ENCODE measurements at places on chromosomes 3 and 15. TPM values are rescaled to one million over a fixed set of nuclear protein-coding genes. Genes with fewer than 3 reads are reported as not detected.

The NOX5 gene
- total RNA-seq = not detected

GRCh38 chr15:77753281-77753873 lies 120.7 kb upstream of the LINGO1 start:
- no peak for DNase-seq
- no peak overlapping the region for H3K27ac ChIP-seq
- no peaks in the 10 kb centered on the region for H3K27me3 ChIP-seq
- H3K36me3 ChIP-seq = no peaks in the 10 kb centered on the region

- no peak overlapping the region for H3K27ac ChIP-seq
- no peaks in the 10 kb centered on the region for H3K36me3 ChIP-seq
- no peaks in the 10 kb centered on the region for H3K27me3 ChIP-seq
- no peaks in the 10 kb centered on the region for H3K4me1 ChIP-seq
These were observed 65.9 kb upstream of the LCTL start for GRCh38 chr15:66631616-66632263.

The PPIP5K1 gene
- total RNA-seq = 26.9 TPM

DNA sequence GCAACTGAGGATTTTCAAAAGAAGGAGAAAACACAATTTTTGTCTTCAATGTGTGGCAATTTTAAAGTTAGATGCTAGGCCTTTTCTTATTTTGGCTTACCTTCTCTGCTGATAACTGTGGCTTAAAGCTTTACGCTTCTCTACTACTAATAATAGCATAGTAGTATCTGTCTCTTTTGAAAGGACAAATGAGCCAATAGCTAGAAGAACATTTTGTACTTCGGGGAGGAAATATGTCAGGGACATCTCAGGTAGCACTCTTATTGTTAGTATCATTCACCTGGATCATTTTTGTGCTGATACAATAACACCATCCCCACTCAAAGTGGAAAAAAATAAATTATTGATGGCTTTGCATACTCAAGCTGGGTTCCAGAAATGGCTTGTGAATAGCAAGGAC lies 586.1 kb upstream of the TBL1XR1 start:
- H3K27me3 ChIP-seq = no peaks in the 10 kb centered on the region
- no peak for DNase-seq
- no peak overlapping the region for H3K27ac ChIP-seq
- peaks cover 15% of the 10 kb centered on the region for H3K4me1 ChIP-seq
- H3K4me3 ChIP-seq = no peak overlapping the region

DNA sequence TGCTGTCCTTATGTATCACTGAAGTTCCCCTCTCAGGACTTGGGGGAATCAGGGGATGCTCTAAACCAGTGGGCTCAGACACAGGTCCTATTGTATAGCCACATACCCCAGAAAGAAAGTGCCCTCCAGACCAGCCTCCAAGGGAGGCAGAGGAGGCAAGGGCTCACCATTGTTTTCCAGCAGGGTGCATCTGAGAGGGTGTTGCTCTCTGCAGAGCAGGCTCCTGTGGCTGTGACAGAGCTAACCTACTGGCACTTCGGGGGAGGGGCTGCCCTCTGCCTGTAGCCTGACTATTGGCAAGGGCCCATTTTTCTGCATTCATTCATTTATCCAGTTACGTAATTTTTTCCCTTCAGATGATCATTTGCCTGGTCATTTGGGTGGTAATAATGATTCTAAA lies 39.9 kb downstream of the EEFSEC start:
- no peak overlapping the region for H3K4me3 ChIP-seq
- H3K27me3 ChIP-seq = no peaks in the 10 kb centered on the region
- H3K4me1 ChIP-seq = no peaks in the 10 kb centered on the region
- DNase-seq = no peak

The CXCR6 gene
- 5.8 TPM for total RNA-seq

GRCh38 chr3:176916777-176917176 lies 280.5 kb downstream of the TBL1XR1 start:
- DNase-seq = no peak
- H3K36me3 ChIP-seq = no peaks in the 10 kb centered on the region
- H3K4me1 ChIP-seq = no peaks in the 10 kb centered on the region
- H3K4me3 ChIP-seq = no peak overlapping the region
- H3K27ac ChIP-seq = no peak overlapping the region

The SLC12A1 gene
- not detected for total RNA-seq

DNA sequence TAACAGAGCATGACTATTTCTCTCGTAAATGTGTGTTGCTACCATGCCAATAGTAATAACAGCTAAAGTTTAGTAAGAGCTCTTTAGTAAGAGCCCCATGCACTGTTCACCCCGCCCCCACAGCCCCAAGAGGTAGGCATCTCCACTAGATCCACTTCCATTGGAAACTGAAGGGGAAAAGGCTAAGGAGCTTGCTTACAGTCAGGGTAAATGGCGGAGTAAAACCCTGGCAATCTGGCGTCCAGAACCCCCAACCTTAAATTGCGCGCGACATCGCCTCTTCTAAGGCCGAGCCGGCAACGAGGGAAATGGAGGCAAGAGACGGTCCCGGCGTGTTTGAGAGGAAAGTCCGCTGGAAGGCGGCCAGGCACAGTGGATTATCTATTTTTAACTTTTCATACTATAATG lies 654 bp upstream of the C3orf38 start:
- no peaks in the 10 kb centered on the region for H3K36me3 ChIP-seq
- peak overlapping the region; percentile 98 for H3K4me3 ChIP-seq
- no peaks in the 10 kb centered on the region for H3K27me3 ChIP-seq
- DNase-seq = no peak

- H3K27ac ChIP-seq = no peak overlapping the region
- no peaks in the 10 kb centered on the region for H3K36me3 ChIP-seq
- no peak overlapping the region for H3K4me3 ChIP-seq
- no peaks in the 10 kb centered on the region for H3K27me3 ChIP-seq
These were observed 28.1 kb downstream of the ARNT2 start for GRCh38 chr15:80432345-80432702.

DNA sequence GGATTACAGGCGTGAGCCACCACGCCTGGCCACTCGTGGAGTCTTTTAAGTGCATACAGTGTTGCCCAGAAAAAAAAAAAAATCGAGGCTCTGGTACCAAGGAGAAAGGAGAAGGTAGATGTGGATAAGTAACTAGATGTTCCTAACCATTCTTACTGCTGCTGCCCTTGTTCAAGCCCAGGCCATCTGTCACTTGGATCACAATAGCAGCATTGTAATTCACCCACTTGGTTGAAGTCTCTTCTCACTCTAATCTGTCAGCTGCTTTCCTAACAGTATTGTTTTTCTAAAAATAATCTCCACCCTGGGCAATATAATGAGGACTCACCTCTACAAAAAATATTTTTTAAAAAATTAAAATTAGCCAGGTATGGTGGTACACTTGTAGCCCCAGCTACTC lies 58.0 kb upstream of the CRTC3 start:
- no peaks in the 10 kb centered on the region for H3K4me1 ChIP-seq
- no peaks in the 10 kb centered on the region for H3K27me3 ChIP-seq
- no peak overlapping the region for H3K4me3 ChIP-seq
- H3K27ac ChIP-seq = no peak overlapping the region
- peaks cover 49% of the 10 kb centered on the region for H3K36me3 ChIP-seq

GRCh38 chr15:53296603-53297002 lies 462.9 kb downstream of the WDR72 start:
- H3K4me1 ChIP-seq = no peaks in the 10 kb centered on the region
- no peaks in the 10 kb centered on the region for H3K36me3 ChIP-seq
- H3K4me3 ChIP-seq = no peak overlapping the region
- DNase-seq = no peak
- no peak overlapping the region for H3K27ac ChIP-seq
- H3K27me3 ChIP-seq = no peaks in the 10 kb centered on the region

DNA sequence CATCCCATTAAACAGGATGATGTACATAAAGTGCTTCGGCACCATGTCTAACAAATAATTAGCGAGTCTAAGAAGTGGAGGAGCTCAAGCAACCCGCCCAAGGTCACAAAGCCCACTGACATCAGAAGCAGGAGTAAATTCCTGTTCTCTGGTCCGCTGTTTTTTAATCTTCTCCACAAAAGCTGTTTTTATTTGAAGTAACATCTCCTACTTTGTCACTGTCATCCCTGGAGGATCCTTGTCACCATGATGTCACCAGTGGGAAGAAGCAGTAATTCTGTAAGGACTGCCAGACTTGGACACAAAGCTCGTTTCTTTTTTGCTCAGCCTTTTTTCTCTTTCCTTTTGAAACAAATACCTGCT lies 216.2 kb downstream of the STT3B start:
- H3K27ac ChIP-seq = no peak overlapping the region
- H3K4me1 ChIP-seq = no peaks in the 10 kb centered on the region
- no peak for DNase-seq
- no peaks in the 10 kb centered on the region for H3K36me3 ChIP-seq
- H3K4me3 ChIP-seq = no peak overlapping the region

DNA sequence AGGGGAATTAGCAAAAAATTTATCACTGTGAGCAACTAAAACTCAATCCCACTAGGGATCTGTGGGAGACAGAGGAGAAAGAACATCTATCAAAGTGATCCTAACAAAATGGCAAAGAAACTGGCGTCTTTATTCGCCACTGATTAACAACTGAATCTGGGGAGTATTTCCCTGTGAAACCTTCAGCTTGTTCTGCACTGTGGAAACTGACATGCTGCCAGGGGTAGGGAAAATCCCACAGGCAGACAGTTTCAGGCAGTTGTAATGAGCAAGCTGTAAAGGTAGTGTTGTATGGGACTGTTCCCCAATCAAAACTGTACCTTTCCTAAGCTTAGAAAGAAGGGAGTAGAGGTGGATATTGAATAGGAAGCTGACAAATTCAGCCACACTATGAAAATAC lies 611.7 kb downstream of the VGLL3 start:
- H3K36me3 ChIP-seq = no peaks in the 10 kb centered on the region
- H3K27me3 ChIP-seq = no peaks in the 10 kb centered on the region
- DNase-seq = no peak
- H3K4me1 ChIP-seq = no peaks in the 10 kb centered on the region
- no peak overlapping the region for H3K27ac ChIP-seq

The INSYN1 gene
- not detected for total RNA-seq

The CCRL2 gene
- total RNA-seq = 2.7 TPM

DNA sequence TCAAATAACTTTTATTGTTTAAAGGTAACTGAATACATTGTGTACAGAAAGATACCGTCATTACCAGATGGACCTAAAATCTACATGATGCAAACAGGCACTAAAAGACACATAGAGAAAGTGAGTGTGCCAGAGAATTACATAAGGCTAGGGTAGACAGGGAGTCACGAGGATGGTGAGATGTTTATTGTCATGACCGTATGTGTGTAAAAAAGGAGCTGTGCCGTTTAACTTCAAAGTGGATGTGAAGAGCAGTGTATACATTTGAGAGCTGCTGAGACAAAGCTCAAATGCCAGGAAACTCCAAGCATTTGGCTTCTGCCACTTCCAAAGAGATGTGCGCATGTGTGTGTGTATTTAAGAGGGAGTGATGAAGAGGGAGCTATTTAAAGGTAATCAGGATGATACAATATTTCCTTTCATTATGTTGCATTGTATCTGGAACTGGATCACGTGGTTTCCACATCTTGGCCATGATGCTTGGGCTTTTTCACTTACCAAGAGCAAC lies 51.4 kb upstream of the IGF1R start:
- H3K27me3 ChIP-seq = no peaks in the 10 kb centered on the region
- H3K36me3 ChIP-seq = no peaks in the 10 kb centered on the region
- no peak overlapping the region for H3K4me3 ChIP-seq
- peaks cover 9% of the 10 kb centered on the region for H3K4me1 ChIP-seq
- no peak overlapping the region for H3K27ac ChIP-seq
- no peak for DNase-seq

DNA sequence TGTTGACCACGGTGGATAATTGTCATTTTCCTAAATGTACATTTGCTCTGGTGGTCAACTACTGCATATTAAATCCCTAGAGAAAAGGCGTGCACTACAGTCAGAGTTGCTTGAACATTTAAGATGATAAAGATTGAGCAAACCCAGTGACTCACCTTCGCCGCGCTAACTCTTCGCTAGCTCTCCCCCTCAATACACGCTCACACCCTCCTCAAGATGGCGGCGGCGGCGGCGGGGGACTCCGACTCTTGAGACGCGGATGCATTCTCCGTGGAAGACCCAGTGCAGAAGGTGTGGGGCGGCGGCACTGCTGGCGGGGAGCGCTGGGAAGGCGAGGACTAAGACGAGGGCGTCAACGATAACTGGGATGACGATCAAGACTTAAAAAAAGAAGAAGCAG lies 79.8 kb upstream of the PFN2 start:
- DNase-seq = no peak
- H3K36me3 ChIP-seq = no peaks in the 10 kb centered on the region
- H3K27ac ChIP-seq = no peak overlapping the region
- no peaks in the 10 kb centered on the region for H3K4me1 ChIP-seq

DNA sequence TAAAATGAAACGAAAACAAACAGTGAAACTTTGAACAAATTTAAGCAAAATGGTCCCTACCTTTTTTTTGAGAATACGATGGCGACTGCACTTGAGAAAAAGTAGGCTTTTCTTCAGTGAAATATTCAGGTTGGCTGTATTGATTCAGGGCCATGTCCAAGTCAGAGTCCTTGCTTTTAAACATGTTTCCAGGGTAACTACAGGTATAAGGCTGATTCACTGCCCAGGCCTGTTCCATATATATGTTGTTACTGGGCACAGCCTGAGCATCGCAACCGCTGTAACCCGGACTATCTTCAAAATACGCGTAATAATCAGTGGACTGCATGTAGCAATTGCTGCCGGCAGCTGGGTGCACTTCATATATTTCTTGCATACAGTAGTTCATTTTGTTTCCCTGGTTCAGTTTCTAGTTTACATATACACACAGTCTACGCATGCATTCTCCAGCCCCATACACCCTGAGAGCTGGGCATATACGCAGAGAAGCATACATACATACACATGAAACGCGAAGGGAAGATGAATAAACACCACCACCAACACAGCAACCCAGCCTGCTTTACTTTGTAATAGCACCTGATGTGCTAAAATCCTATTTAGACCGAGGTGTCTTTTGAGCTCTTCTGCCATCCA lies 220.0 kb downstream of the NR1D2 start:
- no peak overlapping the region for H3K27ac ChIP-seq
- no peaks in the 10 kb centered on the region for H3K36me3 ChIP-seq
- H3K27me3 ChIP-seq = no peaks in the 10 kb centered on the region
- H3K4me3 ChIP-seq = no peak overlapping the region
- no peak for DNase-seq
- no peaks in the 10 kb centered on the region for H3K4me1 ChIP-seq

- no peaks in the 10 kb centered on the region for H3K36me3 ChIP-seq
- no peak for DNase-seq
- H3K27ac ChIP-seq = no peak overlapping the region
- H3K27me3 ChIP-seq = no peaks in the 10 kb centered on the region
These were observed 17.9 kb downstream of the TMEM40 start for GRCh38 chr3:12741209-12741608.

The LRRC31 gene
- not detected for total RNA-seq

The CHST13 gene
- 0.31 TPM for total RNA-seq

The PLA2G4B gene
- total RNA-seq = 5.9 TPM

GRCh38 chr3:173825730-173826129 lies 428.2 kb downstream of the NLGN1 start:
- H3K27ac ChIP-seq = no peak overlapping the region
- H3K27me3 ChIP-seq = no peaks in the 10 kb centered on the region
- H3K36me3 ChIP-seq = no peaks in the 10 kb centered on the region
- H3K4me3 ChIP-seq = no peak overlapping the region
- DNase-seq = no peak

The ROBO2 gene
- total RNA-seq = not detected

The C3orf52 gene
- total RNA-seq = 2.8 TPM

The ZIC4 gene
- not detected for total RNA-seq

Measured in CD8-positive, alpha-beta memory T cell (primary cell).